HFFc6 (cell line): ENCODE measurements at places on chromosomes 5 and 9.

GRCh38 chr5:57499262-57500050 is 16.8 kb upstream of the ACTBL2 start:
- peak; percentile 38 for DNase-seq

DNA sequence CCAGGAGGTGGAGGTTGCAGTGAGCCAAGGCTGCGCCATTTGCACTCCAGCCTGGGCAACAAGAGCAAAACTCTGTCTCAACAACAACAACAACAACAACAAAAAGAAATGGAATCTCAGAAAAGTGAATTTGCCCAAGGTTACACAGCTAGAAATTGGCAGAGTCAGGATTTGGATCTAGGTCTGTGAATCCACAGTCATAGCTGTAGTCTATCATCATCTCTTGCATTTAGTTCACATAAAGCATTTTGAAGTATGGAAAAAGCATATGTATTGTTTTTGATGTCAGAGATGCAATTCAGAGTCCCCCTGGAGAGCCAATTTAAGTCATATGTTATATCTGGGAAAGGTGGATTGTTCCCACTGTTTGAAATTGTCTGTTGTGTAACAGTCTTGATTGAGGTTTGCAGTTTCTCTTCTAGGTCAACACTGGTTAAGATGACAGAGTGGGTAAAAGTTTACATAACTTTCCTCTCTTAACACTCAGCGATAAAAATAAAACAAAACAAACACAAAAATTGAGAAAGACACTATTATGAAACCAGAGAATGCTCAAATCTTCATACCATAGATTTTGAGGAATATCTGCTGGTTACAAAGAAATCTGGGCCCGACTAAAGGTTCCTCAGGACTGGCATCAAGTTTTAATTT is 21.5 kb upstream of the GPR21 start:
- no peak for DNase-seq

- DNase-seq: no peak
Measured at GRCh38 chr5:54533541-54534190, 16.1 kb downstream of the SNX18 start.

- DNase-seq: no peak
Measured at GRCh38 chr9:113660196-113660595, 196.7 kb downstream of the RGS3 start.

GRCh38 chr5:109126481-109126880 is 283.3 kb downstream of the PJA2 start:
- no peak for DNase-seq

- DNase-seq: no peak
Measured at GRCh38 chr5:148796936-148797335, 29.5 kb upstream of the ADRB2 start.

GRCh38 chr5:113378081-113378480 is 56.7 kb downstream of the TSSK1B start:
- no peak for DNase-seq

DNA sequence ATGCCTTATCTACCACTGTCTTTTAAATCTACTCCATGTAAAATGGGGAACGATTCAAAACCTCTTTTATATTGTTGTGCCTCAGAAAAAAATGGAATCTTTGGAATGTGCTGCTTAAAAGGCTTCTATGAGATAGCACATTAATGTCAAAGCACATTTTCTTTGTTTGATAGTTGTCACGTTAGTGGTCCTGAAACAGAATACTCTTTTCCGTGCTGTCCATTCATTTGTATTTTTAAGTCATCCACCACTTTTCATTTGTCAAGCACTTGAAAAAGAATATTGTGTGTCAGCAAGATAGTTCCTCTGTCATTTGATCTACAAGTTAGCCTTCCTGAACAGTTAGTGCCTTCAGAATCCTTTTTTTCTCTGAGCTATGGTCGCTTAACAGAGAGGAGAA is 246.9 kb downstream of the MAST4 start:
- DNase-seq: no peak

- DNase-seq: peak; percentile 32
Measured at GRCh38 chr5:145856285-145856818, 16.5 kb downstream of the GRXCR2 start.
